ENCODE measurements at places on chromosomes 16 and 17.

DNA sequence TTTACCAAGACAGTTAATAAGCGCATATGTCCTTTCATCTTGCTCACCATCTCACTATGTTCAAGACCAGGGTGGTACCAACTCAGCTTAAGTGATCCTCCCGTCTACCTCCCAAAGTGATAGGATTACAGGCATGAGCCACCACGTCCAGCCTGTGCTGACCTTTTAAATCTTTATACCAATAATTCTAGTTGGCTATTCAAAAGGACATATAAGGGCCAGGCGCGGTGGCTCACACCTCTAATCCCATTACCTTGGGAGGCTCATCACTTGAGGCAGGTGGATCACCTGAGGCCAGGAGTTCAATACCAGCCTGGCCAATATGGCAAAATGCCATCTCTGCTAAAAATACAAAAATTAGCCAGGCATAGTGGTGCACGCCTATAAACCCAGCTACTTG, 2.4 kb downstream of the CEP95 start:
- DNase-seq: no peak

DNA sequence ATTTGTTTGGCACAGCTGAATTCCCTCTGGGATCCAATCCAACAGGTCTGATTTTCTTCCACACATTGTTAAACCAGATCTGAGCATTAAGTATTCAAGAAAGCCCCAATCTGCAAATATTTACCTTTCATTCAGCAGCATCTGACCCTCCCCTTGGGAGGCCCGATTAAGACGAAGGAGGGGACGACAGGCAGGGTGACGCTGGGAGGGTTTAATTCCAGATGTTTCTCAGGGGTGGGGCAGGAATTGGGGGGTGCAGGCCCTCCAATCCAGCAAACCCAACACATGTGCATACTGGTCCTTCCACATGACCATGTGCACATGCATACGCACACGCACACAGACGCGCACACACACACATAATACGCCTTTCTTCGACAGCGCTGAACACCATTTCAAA, 240.5 kb downstream of the GSG1L start:
- DNase-seq: no peak

DNA sequence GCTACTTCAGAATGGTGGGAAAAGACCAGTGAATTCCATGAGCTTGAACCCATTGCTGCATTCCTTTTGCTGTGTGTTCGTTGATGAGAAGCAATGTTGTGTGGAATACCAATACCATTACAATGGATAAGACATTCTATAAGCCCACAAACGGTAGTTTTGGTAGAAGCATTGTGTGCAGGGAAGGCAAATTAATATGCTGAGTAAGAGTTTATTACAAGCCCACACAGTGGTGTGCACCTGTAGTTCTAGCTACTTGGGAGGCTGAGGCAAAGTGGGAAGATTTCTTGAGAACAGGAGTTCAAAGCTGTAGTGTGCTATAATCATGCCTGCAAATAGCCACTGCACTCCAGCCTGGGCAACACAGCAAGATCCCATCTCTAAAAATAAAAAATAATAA, 19.9 kb upstream of the TENT4B start:
- no peak for DNase-seq

- DNase-seq: no peak
These were observed 22.1 kb downstream of the TRIM25 start for GRCh38 chr17:56891751-56892150.

DNA sequence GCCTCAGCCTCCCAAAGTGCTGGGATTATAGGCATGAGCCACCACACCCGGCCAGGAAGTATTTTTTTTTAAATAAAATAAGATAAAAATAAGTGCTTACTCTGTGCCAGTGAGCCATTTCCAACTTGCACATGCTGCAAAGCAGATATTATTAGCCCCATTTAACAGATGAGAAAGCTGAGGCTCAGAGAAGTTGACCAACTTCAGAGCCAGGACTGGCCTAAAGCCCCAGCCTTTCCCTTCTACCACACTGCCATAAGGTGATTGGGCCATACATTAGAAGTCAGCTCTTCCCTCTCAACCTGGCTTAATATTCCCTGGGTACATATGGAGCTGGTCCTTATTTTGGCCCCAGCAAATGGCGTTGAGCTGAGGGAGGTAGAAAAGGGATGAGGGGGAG, 25.1 kb downstream of the NEUROD2 start:
- no peak for DNase-seq
